A549 (cell line): ENCODE measurements at places on chromosomes 1 and 21.

DNA sequence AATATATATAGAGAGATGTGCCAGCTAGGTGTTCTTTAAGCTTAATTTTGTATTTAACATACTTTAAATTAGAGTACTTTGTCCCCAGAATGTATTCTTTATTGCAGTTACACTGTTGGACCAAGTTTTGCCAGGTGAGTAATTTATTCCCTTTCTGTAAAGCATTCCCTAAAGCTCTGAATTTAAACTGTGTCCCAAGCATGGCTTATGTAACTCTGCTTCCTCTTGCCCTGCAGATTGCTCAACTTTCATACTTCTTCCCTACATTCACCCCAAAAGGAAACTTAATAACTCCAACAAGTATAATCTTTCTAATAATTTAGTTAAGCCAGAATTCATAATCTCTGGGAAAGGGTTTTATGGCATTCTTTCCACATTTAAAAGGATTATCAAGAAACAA lies 5.6 kb downstream of the LYPLAL1 start:
- no peak for DNase-seq

DNA sequence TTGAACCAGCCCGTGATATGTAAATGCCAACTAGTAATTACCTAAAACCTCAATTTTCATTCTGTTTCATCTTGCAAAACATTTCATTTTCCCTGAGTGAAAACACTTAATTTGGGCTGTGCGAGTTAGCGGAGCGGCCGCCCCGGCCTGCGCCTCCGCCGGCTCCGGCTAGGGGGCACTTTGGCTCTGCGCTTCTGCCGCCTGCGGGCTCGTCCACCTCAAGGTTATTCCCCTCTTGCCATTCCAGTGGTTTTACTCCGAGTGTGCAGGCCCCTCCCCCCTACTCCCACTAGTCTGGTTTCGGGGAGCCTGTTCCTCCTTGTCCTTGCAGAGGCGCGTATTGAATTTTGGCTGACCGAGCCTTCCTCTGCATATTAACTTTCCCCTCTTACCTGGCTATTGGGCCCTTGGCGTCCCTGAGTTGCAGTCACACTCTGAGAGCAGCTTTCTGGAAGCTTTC lies 55.6 kb downstream of the PEX14 start:
- no peak for DNase-seq

GRCh38 chr1:57163325-57163724 lies 197.5 kb upstream of the C8B start:
- DNase-seq, result no peak

DNA sequence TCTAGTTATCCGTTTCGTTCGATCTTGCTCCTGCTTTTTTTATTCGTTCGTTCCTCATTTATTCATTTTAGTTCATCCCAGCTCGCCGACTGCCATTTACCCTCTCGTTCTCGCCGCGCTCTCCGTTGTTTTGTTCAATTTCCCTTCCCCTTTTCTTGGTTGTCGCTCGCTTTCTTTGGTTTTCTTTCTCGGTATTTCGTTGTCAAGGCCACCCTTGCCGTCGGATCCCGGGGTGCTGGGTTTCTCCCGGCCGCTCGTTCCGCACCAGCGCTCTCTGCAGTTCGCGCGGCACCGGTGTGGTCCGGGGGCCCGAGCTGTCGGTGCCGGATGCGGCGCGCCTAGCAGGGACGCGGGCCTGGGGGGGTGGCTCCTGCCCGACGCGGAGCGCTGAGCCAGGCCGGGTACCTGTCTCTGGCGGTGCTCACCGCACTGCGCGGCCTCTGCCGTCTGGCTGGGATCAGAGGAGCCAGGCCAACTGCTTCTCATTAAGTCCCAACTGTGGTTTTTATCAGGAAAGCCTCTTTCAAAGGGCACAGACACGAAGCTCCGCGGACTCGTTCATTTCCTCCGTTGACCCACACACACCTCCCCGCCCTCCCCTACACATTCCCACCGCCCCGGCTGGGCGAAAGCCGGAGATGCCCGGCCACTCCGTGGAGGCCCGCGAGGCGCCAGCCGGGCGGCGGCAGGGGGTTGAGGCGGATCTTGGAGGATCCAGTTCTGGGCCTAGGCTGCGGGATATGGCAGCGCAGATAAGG lies 1.6 kb downstream of the ALX3 start:
- no peak for DNase-seq

- DNase-seq, result peak; percentile 45
These were observed 22.0 kb upstream of the IFNAR1 start for GRCh38 chr21:33302796-33303195.

DNA sequence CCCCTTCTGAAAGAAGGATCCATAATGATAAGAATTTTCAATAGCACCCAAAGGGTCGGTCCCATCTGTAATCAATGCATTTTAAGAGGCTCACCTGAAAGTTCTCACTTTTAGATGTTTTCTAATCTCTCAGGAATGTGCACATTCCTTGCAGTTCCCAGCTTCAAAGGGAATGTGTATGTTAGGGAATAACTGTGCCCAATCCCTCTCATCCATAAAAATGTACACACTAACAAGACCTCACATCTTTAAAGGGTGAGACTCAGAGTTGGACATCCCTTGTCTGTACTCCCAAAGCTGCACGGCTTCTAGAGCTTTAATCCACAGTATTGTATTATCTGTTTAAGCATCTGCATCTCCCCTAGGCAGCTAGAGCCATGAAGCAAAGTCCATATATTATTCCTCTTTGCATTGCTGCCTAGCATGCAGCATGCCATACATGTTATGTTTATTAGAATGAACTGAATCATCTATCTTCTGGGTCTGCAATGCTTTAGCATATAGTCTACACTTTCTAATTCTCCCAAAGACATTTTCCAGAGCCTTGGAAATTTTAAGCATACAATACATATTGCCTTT lies 9.3 kb upstream of the CCN1 start:
- no peak for DNase-seq

DNA sequence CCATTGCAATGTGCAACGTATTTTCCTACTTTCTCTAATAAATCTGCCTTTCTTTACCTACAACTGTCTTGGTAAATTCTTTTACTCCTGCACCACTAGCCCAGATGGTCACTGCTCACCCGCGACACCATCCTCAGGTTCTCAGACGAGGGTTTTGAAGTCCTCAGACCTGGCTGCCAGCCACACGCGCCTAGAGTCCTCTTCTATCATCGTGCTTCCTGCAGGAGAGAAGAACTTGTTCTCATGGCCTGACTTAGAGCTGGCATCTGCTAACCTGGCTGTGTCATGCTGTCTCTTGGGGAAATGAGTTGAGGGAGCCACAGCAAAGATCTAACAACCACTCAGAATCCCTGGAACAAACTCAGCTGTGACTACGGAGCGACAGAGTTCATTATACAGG lies 30.3 kb upstream of the PGBD5 start:
- DNase-seq, result no peak

DNA sequence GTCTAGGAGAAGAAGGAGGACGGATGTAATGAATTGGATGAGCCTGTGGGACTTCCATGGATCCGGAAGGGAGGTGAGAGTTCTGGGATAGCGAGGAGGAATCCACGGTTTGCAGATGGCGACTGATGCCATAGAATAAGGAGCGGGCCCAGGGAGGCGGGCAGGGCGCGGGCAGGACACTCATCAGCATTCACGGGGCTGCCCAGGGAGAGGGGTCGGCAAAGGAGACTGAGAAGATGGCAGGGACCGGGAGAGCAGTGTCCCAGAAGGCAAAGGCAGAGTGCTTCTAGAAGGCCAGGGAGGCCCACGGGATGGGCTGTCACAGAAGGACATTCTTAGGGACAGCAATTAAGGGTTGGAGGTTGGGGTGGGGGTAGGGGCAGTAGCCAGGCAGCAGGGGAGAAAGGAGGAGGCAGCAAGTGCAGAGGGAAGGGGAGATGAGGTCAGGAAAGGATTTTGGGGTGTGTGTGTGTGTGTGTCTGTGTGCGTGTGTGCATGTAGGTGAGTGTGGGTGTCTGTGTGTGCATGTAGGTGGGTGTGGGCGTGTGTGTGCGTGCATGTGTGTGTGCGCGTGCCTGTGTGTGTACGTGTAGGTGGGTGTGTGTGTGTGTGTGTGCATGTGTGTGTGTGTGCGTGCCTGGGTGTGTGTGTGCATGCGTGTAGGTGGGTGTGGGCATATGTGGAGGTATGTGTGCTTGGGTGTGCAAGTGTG lies 1.1 kb upstream of the COL8A2 start:
- DNase-seq, result no peak

DNA sequence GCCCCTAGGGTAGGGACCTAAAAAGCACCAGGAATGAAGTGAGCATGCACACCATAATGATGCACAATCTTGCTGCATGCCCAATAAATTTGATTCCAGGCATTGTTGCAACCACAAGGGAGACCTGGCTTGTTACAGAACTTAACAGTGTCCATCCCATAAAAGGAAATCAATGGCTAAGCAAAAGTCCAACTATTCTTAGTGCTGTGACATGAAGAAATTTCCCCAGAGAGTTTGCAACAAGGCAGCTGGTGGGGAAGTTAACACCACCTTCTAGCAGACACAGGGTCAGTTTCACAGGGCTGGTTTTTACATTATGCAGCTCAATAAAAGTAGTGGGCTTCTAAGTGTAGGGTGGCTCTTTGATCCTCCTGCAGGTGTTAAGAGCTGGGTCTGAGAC lies 221.1 kb downstream of the KCNJ6 start:
- DNase-seq, result no peak

GRCh38 chr1:160722726-160723125 lies 11.1 kb upstream of the CD48 start:
- DNase-seq, result no peak

DNA sequence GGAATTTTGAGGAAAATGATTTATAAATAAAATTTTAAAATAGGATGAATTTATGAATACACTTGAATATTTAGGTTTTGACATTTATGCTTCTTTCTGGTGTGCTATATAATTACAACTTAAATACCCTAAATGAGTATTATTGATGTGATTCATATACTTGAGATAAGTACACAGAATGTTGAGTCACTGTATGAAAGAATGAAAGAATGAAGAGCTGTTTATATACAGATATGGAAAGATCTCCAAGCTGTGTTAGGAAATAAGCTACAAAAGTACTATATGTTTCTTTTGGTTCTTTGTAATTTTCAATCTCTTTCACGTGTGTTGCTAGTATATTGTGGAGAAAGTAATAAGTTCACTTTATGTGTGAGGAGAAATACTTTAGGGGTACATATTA lies 147.2 kb downstream of the RASAL2 start:
- DNase-seq, result no peak

- DNase-seq, result no peak
These were observed 6.7 kb upstream of the SH2D5 start for GRCh38 chr1:20739225-20739624.

- DNase-seq, result no peak
These were observed 27.3 kb upstream of the COL6A1 start for GRCh38 chr21:45954261-45954660.

GRCh38 chr1:56425494-56426037 lies 153.8 kb downstream of the PLPP3 start:
- no peak for DNase-seq

- DNase-seq, result no peak
These were observed 112.7 kb downstream of the RUNX1 start for GRCh38 chr21:34936371-34936789.

DNA sequence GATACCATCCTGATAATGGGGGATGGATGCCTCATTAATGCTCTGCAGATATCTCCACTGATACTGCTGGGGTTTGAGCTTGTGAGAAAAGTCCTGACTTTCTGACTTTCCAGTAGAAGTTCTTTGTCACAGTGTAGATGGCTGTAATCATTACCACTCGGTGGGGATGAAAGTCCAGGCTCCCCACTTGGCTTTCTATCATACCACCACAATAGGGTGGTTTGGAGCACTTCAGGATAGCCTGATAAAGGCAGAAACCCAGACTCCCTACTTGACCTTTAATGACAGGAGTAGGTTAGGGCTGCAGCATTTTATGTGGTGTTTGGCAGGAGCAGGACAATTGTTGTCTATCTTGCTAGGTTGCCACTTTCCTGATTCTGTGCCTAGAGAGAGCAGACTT lies 294.1 kb downstream of the BRINP3 start:
- no peak for DNase-seq

DNA sequence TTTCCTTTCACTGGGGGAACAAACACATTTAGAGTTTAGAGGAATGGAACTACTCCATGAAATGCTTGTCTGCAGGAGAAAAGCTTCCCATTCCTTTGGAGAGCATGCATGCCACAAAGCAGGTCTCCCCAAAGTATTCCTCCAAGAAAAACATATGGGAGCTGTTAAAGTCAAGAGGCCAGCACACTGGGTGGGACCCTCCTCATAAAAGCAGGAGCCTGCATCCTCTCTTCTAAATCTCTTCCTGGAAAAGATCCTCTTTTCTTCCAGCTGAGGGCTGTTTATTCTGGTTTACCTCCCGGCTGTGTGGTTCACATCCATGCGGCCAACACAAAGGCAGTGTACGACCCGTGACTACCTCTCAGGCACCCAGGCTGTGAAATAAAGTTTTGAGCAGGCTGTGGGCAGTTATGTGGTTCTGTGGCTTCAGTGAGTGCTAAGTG lies 103.4 kb downstream of the TENT5C start:
- DNase-seq, result no peak

DNA sequence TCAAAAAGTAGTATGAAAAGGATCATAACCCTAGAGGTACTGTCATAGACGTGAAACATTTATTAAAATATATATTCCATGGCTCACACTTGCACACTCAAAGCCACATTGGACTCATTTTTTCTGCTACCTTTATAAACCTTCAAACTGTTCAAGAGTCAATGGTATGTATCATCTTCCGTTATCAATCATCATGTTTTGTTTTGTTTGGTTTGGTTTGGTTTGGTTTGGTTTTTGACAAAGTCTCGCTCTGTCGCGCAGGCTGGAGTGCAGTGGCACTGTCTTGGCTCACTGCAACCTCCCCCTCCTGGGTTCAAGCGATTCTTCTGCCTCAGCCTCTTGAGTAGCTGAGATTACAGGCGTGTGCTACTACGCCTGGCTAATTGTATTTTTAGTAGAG lies 1.8 kb downstream of the IFNAR2 start:
- DNase-seq, result no peak
